NCI-H2171 treated with DMSO at 0.1 percent for 48 hours (cell line): ENCODE measurements at places on chromosomes 2 and 18.

DNA sequence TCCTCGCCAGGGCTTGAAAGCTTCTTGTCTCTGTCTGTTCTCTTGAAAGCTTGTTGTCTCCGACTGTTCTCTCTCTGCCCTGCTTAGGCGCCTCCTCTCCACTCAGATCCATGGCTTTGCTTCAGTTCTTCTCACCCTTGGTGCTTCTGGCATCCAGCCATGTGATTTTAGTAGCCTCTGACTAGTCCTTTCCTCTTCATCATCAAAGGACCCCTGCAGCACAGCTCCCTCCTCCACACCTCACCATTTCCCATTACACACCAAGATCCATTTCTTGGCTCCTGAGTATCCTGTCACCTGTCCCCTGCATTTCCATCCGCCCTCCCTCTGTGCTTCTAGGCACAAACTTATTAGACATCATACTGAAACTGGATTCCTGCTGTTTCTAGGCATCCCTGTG lies 59.4 kb downstream of the ZNF236 start:
- no peak for DNase-seq

DNA sequence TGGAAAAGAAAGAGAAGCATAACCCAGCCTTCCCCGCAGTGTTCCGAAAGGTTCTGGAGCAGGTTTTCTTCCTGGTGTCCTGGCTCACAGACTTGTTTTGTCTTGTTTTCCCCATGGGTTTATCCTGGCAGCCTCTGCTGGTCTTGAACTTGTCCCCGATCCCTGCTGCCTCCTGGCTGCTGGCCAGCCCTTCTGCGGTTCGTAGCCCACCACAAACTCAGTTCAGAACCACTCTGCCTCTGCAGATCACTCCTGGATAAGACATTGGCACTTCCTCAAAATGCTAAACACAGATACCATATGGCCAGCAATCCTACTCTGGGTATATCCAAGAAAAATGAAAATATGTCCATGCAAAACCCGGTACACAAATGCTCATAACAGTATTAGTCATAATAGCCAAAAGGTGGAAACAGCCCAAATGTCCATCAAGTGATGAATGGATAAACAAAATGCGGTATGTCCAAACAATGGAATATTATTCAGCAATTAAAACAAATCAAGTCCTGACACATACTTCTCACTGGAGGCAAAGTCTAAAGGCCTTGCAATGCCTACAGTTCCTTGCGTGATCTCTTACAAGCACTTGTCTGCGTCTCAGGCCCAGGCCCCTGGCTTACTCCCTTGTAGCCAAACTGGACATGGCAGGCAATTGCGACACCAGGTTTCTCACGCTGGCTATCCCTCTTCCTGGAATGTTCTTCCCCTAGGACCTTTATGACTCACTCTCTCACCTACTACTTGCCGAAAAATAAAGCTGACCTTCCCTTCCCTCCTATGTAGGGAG lies 28.0 kb upstream of the ARHGEF4 start:
- DNase-seq, result peak; percentile 64

DNA sequence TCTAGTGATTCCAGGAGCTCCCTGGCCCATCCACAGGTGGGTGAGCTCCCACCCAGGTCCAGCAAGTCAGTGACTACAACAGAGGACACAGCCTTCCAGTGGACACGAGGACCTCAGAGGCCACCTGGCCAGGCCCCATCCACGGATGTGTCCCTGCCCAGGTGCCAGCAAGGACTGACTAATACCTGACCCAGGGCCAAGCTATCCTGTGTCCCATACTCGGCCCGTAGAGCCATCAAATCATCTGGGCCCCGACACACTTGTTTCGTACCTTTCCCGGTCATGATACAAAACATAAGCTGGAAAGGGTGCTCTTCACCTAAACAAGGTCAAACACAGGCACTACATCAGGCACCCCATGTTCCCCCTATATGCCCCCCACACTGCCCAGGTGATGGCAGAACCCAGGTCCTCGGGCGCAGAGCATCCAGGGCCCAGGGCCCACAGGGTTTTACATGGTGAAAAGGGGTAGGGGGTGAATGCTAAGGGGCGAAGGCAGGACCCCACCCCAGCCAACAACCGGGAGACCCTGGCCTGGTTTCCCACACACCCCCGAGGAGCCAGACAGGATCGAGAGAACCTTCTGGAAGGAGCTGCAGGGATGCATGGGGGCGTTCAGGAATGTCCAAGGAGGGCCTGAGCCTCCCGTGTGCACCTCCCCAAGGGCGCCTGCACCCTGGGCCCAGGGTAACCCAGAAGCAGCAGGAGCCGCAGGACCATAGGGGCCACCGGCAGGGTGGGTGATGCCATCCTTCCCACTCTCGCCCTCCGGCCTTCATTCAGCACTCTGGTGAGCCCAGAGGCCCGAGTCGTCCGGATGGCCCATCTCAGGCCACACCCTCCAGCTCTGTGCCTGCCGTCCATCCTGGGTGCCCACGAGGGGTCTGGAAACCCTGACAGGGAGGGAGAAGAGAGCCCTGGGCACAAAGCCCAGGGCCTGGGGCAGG lies 94.3 kb downstream of the HDAC4 start:
- DNase-seq, result no peak

GRCh38 chr18:23730857-23731256 lies 41.6 kb downstream of the LAMA3 start:
- no peak for DNase-seq

DNA sequence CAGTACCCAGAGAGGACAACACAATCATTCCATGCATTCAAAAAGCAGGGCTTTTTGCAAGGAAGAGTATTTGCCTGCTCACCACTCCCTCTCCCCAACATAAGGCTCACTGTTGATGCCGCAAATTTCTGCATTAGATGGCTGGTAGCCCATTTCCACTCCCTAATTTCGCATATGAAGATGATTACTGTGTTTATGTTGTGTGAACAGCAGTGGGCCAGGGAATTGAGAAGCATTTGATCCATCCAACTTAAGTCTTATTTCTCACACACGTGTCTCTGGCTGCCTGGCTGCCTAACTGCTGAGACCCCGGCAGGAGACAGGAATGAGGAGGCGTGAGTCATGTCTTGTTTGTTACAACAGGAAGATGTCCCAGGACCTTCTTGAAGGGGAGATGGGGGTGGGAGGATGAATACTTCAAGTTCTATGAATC lies 294.1 kb downstream of the ALK start:
- no peak for DNase-seq

DNA sequence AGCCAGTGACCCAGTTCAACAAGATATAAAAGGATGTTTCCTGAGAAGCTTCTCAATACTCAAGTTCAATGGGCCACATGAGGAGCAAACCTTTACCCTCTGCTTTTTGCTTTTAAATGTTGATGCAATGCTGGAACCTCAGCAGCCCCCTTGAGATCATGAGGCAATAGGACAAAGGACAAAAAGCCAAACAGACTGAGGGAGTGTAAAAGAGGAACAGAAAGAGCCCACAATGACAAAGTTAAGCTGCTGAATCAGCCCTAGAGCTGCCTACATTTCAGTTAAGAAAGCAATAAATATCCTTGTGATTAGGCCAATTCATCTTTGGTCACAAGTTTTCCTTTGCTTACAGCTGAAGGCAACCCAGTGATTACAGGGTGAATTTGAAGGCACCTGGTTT lies 76.9 kb downstream of the MRO start:
- no peak for DNase-seq

- no peak for DNase-seq
Observed at GRCh38 chr2:219467736-219468075, 31.0 kb upstream of the GMPPA start.

DNA sequence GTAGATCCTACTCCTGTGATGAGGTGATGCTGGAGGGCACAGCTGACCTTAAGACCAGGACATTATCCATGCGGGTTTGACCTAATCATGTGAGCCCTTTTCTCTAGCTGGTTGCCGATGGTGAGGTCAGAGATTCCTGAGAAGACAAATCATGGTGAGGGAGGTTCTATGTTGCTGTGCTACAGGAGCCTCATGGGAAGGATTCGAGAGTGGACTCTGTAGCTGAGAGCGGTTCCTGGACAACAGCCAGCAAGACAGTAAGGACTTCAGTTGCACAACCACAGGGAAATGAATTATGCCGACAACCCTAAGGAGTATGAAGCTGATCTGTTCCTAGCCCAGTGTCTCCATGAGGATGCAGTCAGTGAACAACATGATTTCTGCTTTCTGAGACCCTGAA lies 80.4 kb downstream of the EPB41L3 start:
- no peak for DNase-seq

DNA sequence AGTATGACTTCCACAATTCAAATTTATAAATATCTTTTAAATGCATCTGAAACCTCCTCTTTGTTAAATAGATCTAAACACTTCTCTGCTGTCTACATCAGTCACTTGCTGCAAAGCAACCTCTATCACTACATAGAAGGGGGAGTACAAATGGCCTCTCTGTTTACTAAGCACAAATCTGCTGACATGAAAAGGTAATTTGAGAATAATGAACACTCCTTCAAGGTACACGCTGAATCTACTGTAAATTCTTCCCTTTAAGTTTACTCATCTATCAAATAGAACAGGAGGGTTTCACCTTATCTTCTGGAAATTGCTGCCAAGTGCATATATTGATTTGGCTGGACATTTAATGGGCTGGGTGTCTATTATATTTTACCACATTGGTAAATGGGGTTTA lies 879.6 kb downstream of the SUCLG1 start:
- DNase-seq, result no peak

DNA sequence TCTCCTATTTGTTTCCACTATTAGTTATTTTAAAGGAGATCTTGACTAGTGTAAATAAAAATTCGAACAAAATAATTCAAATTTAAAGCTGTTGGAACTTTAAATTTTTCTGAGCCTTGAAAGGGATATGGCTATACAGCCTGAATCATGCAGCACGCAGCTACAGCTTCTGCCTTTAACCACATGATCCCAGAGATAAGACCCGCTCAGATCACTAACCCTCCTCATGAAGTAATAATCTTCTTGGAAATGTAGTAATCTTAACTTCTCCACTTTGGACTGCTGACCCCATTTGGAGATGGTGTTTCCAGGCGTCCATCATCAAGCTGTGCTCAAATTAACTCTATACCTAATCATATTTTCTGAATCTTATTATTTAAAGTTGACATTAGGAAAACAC lies 336.6 kb downstream of the DSC3 start:
- no peak for DNase-seq
